ENCODE measurements at places on chromosomes 7 and 10. TPM values are rescaled to one million over a fixed set of nuclear protein-coding genes. Genes with fewer than 3 reads are reported as not detected.
A peak's percentile ranks its signal among the peaks of the same experiment; 100 is the strongest.

Gene XPNPEP1
- 84.8 TPM for total RNA-seq

Gene RELN
- total RNA-seq, result not detected

Gene DBNL
- 148 TPM for total RNA-seq

- H3K4me3 ChIP-seq, result peak overlapping the region; percentile 63
- peaks cover 87% of the 10 kb centered on the region for H3K4me1 ChIP-seq
- H3K36me3 ChIP-seq, result peaks cover 12% of the 10 kb centered on the region
- peak; percentile 74 for DNase-seq
- no peaks in the 10 kb centered on the region for H3K27me3 ChIP-seq
- H3K27ac ChIP-seq, result peak overlapping the region; percentile 91
Observed at GRCh38 chr10:49183596-49184542, 4.3 kb downstream of the TMEM273 start.

DNA sequence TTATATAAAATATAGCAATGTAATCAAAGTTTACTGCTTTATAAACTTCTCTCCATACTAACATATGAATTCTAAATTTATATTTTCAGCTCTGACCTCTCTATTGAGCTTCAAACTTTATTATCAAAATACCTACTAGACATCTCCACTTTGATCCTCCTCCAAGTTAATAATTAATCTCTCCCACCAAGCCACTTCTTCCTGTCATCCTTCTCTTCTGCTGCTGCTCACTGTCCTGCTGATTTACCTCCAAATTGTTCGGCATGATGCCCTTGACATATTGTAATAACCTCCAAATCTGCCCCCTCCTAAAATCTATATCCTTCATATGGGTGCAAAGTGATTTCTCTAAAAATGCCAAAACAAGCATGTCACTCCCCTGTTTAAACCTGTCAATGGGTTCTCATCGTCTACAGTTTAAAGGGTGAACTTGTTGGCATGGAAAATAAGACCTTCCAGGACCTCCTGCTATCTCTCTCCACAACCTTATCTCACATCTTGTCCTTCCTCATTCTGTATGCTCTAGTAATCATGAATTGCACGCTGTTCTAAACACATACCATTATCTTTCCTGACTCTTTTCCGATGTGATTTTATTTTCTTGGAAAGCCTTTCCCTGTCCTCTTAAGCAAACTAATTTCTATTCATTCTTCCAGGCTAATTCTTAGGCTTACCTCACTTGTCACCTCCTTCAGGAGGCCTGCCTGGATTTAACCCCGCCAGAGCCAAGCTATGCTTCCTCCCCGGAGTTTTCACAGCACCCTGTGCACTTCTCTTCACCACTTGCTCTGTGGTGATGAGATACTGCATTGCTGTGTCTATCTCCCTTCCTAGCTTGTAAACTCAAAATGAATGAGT, 52.1 kb upstream of the STK17A start:
- no peak overlapping the region for H3K4me3 ChIP-seq
- no peaks in the 10 kb centered on the region for H3K4me1 ChIP-seq
- no peaks in the 10 kb centered on the region for H3K36me3 ChIP-seq
- H3K27ac ChIP-seq, result no peak overlapping the region
- no peak for DNase-seq
